ENCODE measurements at places on chromosomes 6 and 20. TPM values are rescaled to one million over a fixed set of nuclear protein-coding genes. Genes with fewer than 3 reads are reported as not detected.

The DLK2 gene
- 7.0 TPM for total RNA-seq

The PDCD2 gene
- 51.9 TPM for total RNA-seq

The RAET1E gene
- total RNA-seq, result 3.4 TPM

The C6orf141 gene
- total RNA-seq, result 13.3 TPM

The FOXA2 gene
- 19.1 TPM for total RNA-seq

The TMX4 gene
- total RNA-seq, result 15.7 TPM

The MAFB gene
- 0.11 TPM for total RNA-seq

The COX4I2 gene
- total RNA-seq, result not detected

The PM20D2 gene
- 13.9 TPM for total RNA-seq

The WFDC5 gene
- not detected for total RNA-seq

The ADGRB3 gene
- total RNA-seq, result not detected

The CRISP3 gene
- not detected for total RNA-seq

The ULBP2 gene
- total RNA-seq, result 2.9 TPM

The BPIFB4 gene
- not detected for total RNA-seq

The RALY gene
- total RNA-seq, result 159 TPM

The KCNB1 gene
- 3.6 TPM for total RNA-seq

The SAMD3 gene
- total RNA-seq, result not detected

The OR5V1 gene
- not detected for total RNA-seq

The LPA gene
- 0.07 TPM for total RNA-seq

The C6orf52 gene
- 1.6 TPM for total RNA-seq

The VGLL2 gene
- not detected for total RNA-seq

The SSTR4 gene
- 0.28 TPM for total RNA-seq

The LY6G6F gene
- not detected for total RNA-seq

The TMEM217 gene
- total RNA-seq, result 0.53 TPM

The BMP7 gene
- total RNA-seq, result 0.34 TPM

The TFAP2D gene
- total RNA-seq, result not detected

The MYH7B gene
- total RNA-seq, result not detected

The ZC2HC1B gene
- not detected for total RNA-seq

The TRIM40 gene
- total RNA-seq, result not detected

The ACOT13 gene
- total RNA-seq, result 19.9 TPM

The FOXF2 gene
- 23.1 TPM for total RNA-seq

The RIPPLY2 gene
- not detected for total RNA-seq

Measured in A549 treated with Mapracorat at 1 μM for 4 hours (cell line).